EH (cell line): ENCODE measurements at places on chromosomes 16 and 17.

- no peak for DNase-seq
These were observed 15.3 kb upstream of the TNFRSF13B start for GRCh38 chr17:16987066-16987829.

GRCh38 chr17:39643271-39643670, 6.3 kb downstream of the STARD3 start:
- DNase-seq, result peak; percentile 61

DNA sequence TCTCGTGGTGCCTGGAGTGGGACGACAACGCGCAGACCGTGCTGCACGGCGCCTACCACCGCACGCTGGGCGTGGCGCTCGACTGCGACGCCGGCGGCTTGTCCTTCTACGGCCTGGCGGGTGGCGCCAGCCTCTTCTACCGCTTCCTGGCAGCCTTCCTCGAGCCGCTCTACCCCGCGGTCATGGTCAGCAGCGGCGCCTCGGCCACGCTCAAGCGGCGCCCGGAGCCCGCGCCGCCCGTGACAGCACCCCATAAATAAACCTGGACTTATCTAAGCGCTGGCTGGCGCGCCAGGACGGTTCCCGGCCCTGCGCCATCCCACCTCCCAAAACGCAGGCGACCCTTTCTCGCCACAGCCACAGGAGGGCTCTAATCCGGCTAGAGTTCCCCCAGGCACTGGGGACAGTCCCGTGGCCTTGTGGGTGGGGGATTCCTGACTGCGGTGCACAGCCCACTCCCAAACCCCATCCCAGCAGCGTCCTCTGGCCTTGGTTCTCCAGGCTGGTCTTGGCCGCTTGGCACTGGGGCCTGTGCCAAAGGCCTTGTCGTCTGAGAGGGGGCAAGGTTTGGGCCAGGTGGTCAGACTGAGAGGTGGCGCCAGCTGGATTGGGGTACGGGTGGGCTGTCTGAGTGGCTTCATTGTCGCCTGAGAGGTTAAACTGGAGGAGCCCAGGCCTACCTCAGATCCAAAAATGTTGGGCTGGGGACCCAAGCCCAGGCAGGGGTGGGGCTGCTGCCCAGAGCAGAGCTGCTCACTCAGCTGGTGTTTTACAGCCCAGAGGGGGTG, 10.1 kb upstream of the SLC16A5 start:
- peak; percentile 46 for DNase-seq

- peak; percentile 72 for DNase-seq
These were observed 847 bp upstream of the PSMC3IP start for GRCh38 chr17:42578282-42578869.

- DNase-seq, result no peak
These were observed 30.8 kb downstream of the CYB5D2 start for GRCh38 chr17:4173781-4174180.

- no peak for DNase-seq
These were observed 84.6 kb downstream of the GSG1L start for GRCh38 chr16:27978876-27979275.

- DNase-seq, result no peak
These were observed 1389.4 kb upstream of the GOT2 start for GRCh38 chr16:60123392-60124023.

GRCh38 chr16:73912281-73912680, 384.3 kb upstream of the PSMD7 start:
- DNase-seq, result no peak
